Lower leg skin (tissue), 4 donors: ENCODE measurements at places on chromosomes 6 and 20. TPM values are rescaled to one million over a fixed set of nuclear protein-coding genes. Genes with fewer than 3 reads are reported as not detected.

Gene TAAR9
- total RNA-seq: not detected

- no peak for DNase-seq
These were observed 4.9 kb upstream of the ZFP57 start for GRCh38 chr6:29685718-29686326.

Gene GSTA2
- not detected for total RNA-seq

Gene ATP6V1G2
- total RNA-seq: not detected

DNA sequence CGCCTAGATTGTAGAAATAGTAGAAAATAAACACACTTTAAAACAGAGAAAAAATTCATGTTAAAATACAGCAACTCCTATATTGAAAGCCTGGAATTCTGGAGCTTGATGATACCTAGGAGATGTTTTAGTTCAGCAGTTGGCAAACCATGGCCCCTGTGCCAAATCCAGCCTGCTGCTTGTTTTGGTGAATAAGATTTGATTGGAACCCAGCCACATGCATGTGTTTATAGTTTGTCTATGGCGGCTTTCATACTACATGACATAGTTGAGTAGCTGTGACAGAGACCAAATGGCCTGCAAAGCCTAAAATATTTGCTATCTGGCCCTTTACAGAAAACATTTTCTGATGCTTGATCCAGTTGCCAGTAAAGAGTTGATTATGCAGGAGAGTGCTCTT lies 57.2 kb downstream of the PAX1 start:
- no peak for DNase-seq

- no peak for DNase-seq
These were observed 27.3 kb upstream of the SLC22A23 start for GRCh38 chr6:3484192-3484591.

GRCh38 chr6:100134703-100135102 lies 140.7 kb upstream of the MCHR2 start:
- DNase-seq: no peak

GRCh38 chr6:106056060-106056745 lies 29.9 kb upstream of the PRDM1 start:
- no peak for DNase-seq

DNA sequence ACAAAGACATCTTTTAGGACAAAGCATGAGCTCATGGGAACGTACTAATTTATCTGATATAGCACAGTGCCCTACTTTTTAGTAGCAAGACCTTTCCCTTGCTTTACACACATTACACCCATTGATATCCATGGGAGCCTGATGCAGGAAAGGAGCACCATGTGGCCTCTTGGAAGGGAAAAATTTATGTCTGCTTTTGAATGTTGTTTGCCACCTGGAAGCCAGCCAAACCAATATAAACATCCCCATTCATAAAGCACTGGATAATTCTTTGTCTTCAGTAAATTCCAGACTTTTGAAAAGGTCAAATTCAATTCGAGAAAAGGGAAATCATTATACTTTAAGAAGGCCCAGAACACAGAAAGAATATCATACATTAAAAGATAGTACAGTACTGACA lies 152.3 kb upstream of the BEND6 start:
- DNase-seq: no peak

Gene NRSN1
- total RNA-seq: not detected

Gene TFB1M
- total RNA-seq: 21.9 TPM

- DNase-seq: no peak
These were observed 31.9 kb downstream of the ARID1B start for GRCh38 chr6:156809034-156809433.
